ENCODE measurements at places on chromosomes 7 and 10. TPM values are rescaled to one million over a fixed set of nuclear protein-coding genes. Genes with fewer than 3 reads are reported as not detected.

The SLC18A3 gene
- not detected for total RNA-seq

The LRMDA gene
- 0.67 TPM for total RNA-seq

The TFEC gene
- total RNA-seq: 0.17 TPM

The PRKG1 gene
- 2.2 TPM for total RNA-seq

The GFRA1 gene
- total RNA-seq: 0.17 TPM

The CADPS2 gene
- total RNA-seq: 7.3 TPM

The HOXA3 gene
- 11.0 TPM for total RNA-seq

The LIPK gene
- not detected for total RNA-seq

The OR6V1 gene
- not detected for total RNA-seq

The PSD gene
- 0.50 TPM for total RNA-seq

The TRIM73 gene
- 1.8 TPM for total RNA-seq

The NME8 gene
- total RNA-seq: not detected

The NODAL gene
- 0.51 TPM for total RNA-seq

The SEMA3D gene
- total RNA-seq: 4.0 TPM

The INA gene
- total RNA-seq: 3.0 TPM

The CASP7 gene
- total RNA-seq: 8.8 TPM

The PAXIP1 gene
- 9.2 TPM for total RNA-seq

The TNRC18 gene
- total RNA-seq: 121 TPM

The EFCAB10 gene
- not detected for total RNA-seq

DNA sequence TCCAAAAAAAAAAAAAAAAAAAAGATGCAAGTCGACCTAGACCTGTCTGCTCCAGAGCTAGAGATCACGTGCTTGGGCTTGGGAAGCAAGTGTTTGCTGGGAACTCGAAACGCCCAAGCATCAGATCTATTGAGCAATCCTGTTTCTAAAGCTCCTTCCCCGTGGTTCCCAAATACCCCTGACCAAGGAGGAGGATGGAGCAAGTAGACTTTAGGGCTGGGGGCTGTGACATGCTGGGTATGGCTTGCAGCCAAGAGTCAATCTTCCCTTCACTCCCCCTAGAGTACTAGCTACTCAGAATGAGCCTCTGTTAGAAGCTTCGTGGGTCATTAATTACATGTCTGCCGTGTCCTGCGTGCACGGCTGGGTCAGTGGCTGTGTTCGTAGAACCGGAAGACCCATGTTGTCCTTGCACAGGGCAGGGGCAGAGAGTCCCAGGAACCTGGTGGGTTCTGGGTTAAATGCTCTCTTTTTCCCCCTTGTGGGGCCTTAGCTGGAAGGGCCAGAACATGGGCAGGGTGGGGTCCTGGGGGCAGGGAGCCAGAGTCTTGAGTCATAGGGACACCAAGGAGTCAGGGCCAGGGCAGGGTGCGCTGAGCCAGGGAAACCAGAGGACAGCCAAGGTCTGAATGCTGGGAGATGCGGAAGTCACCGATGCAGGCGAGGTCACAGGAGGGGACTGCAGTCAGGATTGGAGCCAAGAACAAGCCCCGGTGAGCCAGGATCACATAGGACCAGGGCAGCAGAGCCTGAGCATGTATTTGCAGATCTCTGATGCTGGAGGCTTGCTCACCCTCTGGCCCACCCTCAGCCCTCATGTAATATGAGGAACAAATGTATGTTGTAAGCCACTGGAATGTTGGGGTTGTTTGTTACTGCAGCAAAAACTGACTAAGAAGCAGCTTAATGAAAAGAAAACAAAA, 34.6 kb upstream of the TPST1 start:
- no peak for DNase-seq

- DNase-seq: peak; percentile 20
Measured at GRCh38 chr7:152072421-152072820, 46.9 kb downstream of the GALNT11 start.

DNA sequence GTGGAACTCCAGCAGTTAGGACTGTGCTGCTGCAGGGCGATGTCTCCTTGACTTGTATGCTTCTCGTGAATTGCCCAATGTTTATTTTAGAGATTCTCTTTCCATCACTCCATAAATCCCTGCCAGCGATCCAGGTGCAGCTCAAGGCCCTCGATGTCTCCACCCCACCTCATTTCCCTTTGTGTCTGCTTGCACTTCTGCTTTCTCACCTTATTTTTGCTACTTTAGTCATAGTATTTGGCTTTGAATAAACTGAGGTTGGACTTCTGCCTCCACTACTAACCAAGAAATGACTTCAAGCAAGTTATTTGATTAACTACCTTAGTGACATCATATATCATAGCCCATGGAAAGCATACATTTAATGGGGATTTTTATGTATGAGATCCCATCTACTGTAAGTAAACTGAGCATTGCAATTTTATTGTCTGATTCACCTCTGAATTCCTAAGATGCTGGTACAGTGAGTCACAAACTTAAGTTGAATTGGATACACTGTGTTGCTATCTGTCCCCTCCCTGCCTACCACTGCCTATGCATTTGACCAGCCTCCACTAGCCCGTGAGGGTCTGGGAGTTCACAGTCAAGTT, 255.8 kb downstream of the ABCA13 start:
- peak; percentile 86 for DNase-seq

DNA sequence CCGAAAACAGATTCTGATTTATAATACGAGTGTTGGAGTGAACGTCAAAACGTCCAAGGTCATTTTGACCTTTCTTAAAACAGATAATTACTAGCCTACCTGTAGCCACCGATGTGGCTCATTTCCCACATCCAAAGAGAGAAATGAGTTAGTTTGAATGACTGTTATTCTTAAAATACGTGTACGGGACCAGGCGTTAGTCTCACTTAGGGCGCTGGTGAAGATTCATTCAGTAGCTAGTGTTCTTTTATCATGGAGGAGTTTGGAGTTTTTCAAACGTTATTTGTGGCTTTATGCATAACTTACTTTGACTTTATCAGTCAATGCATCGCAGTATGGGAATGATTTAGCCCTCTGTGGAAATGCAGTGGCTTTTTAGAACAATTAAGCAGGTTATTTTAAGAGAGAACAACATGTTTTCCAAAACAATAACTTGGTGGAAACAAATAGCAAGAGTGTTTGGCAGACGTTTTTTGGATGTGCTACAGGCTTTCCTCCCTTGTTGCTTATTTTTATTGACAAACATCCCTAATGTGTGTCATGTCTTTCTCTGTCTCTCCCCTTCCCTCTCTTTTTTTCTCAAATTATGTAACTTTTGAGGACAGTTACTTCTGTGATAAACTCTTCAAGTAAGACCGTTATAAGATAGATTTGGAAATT, 1.6 kb downstream of the BICC1 start:
- DNase-seq: peak; percentile 16

GRCh38 chr10:28807760-28808613, 130.7 kb downstream of the BAMBI start:
- no peak for DNase-seq

GRCh38 chr10:98139431-98139830, 5.0 kb downstream of the R3HCC1L start:
- DNase-seq: no peak

GRCh38 chr10:67783606-67784294, 54.2 kb downstream of the DNAJC12 start:
- DNase-seq: no peak

- no peak for DNase-seq
Measured at GRCh38 chr10:118966076-118966849, 63.3 kb upstream of the NANOS1 start.

GRCh38 chr7:475951-476441, 43.6 kb downstream of the PDGFA start:
- no peak for DNase-seq

- DNase-seq: no peak
Measured at GRCh38 chr7:69772718-69773436, 174.6 kb downstream of the AUTS2 start.

GRCh38 chr10:665579-666091, 23.8 kb downstream of the DIP2C start:
- no peak for DNase-seq

DNA sequence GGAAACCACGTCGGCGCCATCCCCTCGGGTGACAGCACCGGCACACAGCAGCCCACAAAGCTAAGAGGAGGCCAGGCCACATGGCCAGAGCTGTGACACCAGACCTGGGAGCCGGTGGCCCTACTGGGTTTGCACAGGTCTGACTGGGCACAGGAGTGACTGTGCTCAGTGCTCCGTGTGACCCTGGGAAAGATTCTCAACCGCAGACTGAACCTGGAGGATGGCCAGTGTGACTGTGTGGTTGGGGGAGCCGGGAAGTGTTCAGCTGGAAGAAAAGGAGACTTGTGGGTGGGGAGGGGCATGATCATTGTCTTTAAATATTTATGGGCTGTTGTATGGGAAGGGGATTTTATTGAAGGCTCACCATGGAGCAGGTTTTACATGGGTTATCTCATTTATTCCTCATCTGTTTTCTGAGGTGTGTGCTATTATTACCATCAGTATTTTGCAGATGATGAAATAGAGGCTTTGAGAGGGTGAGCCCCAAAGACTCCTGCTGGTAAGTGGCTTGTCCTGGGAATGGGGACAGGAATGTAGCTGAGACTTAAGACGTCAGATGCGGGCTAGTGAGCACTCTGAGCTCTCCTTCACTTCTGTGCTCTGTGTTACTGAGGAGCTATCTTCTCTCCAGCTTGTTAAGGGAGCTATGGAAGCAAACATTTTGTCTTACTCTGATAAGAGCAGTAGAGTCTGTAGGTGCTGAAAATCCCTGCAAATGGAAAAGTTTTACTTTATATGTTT, 127.5 kb downstream of the TMEM178B start:
- no peak for DNase-seq

- DNase-seq: no peak
Measured at GRCh38 chr10:6601246-6601805, 21.2 kb upstream of the PRKCQ start.

- DNase-seq: peak; percentile 47
Measured at GRCh38 chr10:96765406-96766240, 45.3 kb upstream of the PIK3AP1 start.

DNA sequence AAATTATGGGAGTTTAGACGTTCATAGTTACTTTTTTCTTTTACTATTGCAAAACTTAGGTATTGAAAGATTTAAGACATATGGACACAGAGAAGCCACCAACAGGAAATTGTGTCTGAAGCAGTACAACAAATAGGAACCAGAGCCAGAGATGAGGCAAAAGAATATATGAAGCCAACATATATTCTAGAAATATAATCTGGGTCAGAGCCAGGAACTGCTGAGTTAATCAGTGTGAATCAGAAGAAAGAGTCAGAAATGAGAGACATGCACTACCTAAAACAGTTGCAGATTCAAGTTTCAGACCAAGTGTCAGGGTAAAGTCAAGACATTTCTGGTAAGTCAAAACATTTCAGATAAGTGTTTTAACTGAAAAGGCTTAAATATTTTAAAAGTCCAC, 67.7 kb downstream of the DGKB start:
- DNase-seq: no peak

- DNase-seq: no peak
Measured at GRCh38 chr7:70789481-70790214, 342.3 kb upstream of the GALNT17 start.

DNA sequence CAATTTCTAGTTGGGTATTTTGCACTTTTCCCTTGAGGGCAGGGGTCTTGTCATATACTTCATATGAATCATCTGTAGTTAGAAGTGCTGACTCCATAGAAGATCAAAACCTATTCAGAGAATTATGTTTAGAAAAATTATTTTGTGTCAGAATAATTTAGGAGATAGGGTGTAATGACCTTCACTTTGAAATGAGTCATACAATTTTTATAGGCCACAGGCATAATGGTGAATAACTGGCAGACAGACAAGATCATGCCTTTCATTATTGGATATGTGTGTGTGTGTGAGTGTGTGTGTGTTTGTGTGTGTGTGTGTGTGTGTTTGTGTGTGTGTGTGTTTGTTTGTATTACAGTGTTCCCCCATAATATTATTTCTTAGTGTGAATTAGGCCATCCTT, 523.0 kb downstream of the ANKRD7 start:
- DNase-seq: peak; percentile 38

GRCh38 chr7:156642306-156643045, 1.9 kb downstream of the RNF32 start:
- no peak for DNase-seq

- DNase-seq: no peak
Measured at GRCh38 chr10:36788152-36788551, 337.2 kb upstream of the ANKRD30A start.

DNA sequence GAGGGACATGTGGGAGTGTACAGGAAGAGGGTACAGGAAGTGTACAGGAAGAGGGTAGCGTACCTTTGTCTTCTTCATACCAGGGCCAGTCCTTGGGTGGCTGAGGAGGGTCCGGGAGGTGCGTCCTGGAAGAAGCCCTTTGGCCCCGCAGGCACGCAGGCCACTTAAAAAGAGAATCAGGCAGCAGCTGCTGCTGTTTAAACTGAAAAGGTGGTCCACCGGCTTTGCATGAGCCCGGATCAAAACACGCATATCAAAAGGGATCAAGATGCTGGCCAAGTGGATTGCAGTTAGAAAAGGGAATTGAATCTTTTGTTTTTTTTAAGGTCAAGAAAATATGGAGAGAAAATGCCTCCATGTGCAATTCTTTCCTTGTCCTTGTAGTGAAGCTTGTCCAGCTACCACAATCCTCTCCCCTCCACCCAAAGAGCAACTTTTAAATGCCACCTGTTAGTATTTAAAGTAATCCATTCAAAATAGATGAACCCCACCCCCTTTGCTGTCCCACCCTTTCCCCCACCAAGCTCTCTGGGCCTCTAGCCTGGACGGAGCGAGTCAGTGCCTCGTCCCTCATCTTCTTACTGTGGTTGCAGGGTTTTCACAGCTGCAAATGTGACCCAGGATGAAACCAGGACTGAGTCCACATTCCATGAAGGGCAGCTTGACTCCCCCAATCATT, 142.8 kb downstream of the GLCCI1 start:
- DNase-seq: no peak

- peak; percentile 78 for DNase-seq
Measured at GRCh38 chr7:80312139-80312661, 177.6 kb downstream of the GNAI1 start.

DNA sequence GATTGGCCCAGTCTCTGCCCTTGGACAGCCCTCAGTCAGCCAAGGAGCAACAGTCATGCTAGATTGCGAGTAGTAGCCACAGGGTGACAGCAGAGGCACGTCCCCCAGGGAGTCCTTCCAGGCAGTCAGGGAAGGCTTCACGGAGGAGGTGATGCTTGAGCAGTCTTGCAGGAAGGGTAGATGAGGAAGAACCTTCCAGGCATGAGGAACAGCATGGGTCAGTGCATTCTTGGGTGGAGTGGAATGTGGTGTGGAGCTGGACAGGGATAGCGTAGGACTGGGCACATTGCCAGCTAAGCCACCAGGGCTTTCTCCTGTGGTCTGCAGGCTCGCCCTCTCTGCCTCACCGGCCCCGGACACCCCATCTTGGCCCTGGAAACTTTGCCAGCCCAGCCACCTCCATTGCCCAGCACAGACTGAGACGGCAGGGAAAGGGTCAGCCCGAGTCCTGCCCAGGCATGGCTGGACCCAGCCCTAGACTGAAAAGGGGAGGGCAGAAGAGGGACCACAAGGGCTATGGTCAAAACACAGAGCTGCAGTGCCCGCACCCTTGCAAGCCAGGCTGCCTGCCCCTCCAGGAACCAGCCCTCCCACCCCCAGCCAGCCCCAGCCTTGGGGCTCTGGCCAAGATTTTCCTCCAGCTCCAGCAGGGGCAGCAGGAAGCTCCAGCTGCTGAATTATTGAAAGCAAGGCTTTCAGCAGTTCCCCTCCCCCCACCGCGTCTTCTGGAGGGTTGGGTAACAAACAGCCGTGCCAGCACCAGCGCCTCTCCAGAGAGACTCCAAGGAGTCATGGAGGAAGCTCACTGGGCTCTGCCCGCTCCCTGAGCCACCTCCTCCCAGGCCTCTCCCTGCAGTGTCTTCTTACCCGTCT, 18.7 kb downstream of the SRRM3 start:
- peak; percentile 24 for DNase-seq

GRCh38 chr10:71045204-71045809, 156.9 kb upstream of the PCBD1 start:
- DNase-seq: no peak

GRCh38 chr10:104376784-104377300, 23.2 kb downstream of the CFAP58 start:
- no peak for DNase-seq

Data from mammary epithelial cell (primary cell).